Mesenteric fat pad (tissue), 1 donor: ENCODE measurements at places on chromosomes 11 and 22.

GRCh38 chr11:113119074-113119473 is 157.9 kb downstream of the NCAM1 start:
- no peak for DNase-seq

- DNase-seq = no peak
Measured at GRCh38 chr11:121445071-121445768, 6.9 kb upstream of the SORL1 start.

- DNase-seq = no peak
Measured at GRCh38 chr22:22512951-22513350, 4.4 kb upstream of the ZNF280B start.

DNA sequence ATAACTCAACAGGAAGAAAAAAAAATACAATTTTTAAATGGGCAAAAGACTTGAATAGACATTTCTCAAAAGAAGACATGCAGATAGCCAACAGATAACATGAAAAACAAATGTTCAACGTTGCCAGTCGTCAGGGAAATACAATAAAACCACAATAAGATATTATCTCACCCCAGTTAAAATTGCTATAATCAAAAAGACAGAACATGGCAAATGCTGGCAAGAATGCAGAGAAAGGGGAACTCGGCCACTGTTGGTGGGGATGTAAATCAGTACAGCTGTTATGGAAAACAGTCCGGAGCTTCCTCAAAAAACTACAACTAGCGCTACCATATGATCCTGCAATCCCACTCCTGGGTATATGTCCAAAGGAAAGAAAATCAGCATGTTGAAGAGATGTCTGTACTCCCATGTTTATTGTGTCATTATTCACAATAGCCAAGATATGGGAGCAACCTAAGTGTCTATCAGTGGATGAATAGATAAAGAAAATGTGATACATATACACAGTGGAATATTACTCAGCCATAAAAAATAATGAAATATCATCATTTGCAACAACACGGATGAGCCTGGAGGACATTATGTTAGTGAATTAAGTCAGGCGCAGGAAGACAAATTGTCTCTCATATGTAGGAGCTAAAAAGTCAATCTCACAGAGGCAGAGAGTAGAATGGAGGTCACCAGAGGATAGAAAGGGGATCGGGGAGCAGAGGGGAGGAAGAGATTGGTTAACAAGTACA is 12.2 kb upstream of the CYTH4 start:
- DNase-seq = no peak

GRCh38 chr11:13776134-13776815 is 107.8 kb downstream of the FAR1 start:
- no peak for DNase-seq

DNA sequence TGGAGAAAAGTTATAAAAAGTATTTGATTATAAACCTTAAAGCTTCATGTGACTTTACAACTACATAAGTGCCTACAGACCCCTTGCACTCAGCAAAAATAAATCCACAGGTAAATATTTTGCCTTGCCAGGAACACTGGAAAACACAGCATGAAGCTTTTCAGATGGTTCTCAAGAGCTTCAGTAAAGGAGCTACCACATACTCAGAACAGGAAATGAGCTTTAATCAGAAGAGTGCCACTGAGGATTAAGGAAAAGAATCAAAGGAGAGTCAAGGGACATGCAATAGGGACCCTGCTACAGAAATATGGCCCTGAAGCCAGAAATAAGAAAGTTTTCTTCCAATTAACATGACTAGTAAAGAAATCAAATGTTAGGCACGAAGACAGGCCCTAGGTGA is 1.2 kb downstream of the CASP1 start:
- DNase-seq = no peak

DNA sequence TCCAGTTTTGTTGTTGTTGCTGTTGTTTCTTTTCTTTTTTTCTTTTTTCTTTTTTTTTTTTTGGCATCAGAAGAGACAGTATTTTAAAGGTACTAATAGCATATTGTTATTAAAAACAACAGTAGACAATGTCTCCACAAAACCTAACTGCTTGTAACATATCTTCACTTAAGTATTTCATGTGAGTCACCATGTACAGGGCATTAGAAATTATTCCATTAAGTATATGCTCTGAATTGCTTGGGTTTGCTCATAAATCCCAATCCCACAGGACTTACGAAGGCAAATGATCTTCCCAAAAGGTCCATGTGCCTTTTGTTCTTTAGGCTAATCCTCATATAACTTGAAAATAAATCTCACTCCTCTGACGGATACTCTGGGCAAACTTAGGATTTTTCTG is 35.9 kb downstream of the MAP6 start:
- no peak for DNase-seq

GRCh38 chr11:22752908-22753310 is 76.7 kb downstream of the SVIP start:
- DNase-seq = no peak

GRCh38 chr11:32920570-32920969 is 28.0 kb downstream of the QSER1 start:
- no peak for DNase-seq

- no peak for DNase-seq
Measured at GRCh38 chr22:34324763-34325162, 404.5 kb upstream of the LARGE1 start.

DNA sequence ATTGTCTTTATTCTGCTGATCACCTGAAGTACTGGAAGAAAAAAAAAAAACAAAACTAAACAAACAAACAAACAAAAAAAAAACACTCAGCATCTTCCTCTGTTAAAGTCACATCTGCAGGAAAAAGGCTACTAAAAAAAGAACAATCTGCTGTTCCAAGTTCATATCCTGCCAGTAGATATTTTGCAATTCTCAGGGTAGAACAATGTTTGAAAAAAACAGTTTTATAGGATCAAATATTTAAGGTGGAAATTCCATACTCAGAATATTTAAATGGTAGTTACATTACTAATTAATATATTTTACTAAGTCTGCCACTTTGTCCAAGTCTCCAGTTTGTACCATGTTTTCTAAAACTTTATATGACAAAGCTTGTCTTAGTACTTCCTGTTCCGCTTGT is 175.2 kb downstream of the SBF2 start:
- DNase-seq = no peak
